ENCODE measurements at places on chromosomes 6 and 20.

GRCh38 chr20:2314759-2315439 is 19.1 kb downstream of the TGM3 start:
- H3K36me3 ChIP-seq, result no peaks in the 10 kb centered on the region
- H3K27ac ChIP-seq, result no peak overlapping the region
- no peaks in the 10 kb centered on the region for H3K4me1 ChIP-seq
- no peak for DNase-seq
- no peak overlapping the region for H3K4me3 ChIP-seq
- H3K27me3 ChIP-seq, result peaks cover 10% of the 10 kb centered on the region

GRCh38 chr6:26275663-26276062 is 89.3 kb upstream of the BTN3A2 start:
- peaks cover 7% of the 10 kb centered on the region for H3K4me1 ChIP-seq
- H3K27me3 ChIP-seq, result no peaks in the 10 kb centered on the region
- H3K36me3 ChIP-seq, result no peaks in the 10 kb centered on the region

GRCh38 chr6:14826456-14826855 is 419.4 kb upstream of the JARID2 start:
- no peak overlapping the region for H3K27ac ChIP-seq
- no peak overlapping the region for H3K4me3 ChIP-seq
- DNase-seq, result no peak
- no peaks in the 10 kb centered on the region for H3K27me3 ChIP-seq
- H3K4me1 ChIP-seq, result no peaks in the 10 kb centered on the region

- no peaks in the 10 kb centered on the region for H3K4me1 ChIP-seq
- no peak overlapping the region for H3K4me3 ChIP-seq
- no peak overlapping the region for H3K27ac ChIP-seq
Measured at GRCh38 chr6:107009499-107009898, 18.5 kb upstream of the MTRES1 start.

DNA sequence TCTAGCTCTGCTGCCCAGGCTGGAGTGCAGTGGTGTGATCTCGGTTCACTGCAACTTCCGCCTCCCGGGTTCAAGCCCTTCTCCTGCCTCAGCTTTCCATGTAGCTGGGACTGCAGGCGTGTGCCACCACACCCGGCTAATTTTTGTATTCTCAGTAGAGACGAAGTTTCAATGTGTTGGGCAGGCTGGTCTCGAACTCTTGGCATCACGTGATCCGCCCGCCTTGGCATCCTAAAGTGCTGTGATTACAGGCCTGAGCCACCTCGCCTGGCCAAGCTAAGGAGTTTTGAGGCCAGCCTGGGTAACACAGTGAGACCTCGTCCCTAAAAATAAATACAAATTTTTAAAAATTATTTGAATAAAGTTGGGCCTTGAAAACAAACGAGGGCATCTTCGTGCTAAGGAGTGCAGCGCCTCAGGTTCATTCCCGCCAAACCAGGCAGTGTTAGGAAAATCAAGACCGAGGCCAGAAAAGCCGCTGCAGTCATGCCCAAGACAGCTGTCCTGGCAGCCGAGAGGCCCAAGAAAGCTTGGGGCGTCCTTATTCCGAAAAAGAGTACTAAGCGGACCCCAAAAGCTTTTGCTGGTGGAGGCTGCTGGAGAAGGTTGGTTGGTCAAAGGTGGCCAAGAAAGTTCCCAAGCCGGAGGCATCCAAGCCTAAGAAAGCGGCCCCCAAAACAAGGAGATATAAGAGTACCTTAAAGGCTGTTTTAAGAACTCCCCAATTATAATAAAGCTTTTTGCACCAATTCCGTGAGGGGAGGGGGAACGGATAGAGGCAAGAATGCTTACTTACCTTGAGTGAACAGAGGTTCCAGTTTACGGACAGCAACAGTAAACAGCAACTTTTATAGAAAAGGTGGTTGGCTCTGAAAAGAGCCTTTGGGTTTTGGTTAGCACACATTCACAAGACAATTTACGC is 109.0 kb downstream of the HFE start:
- H3K4me1 ChIP-seq, result peaks cover 19% of the 10 kb centered on the region
- H3K27me3 ChIP-seq, result no peaks in the 10 kb centered on the region
- no peaks in the 10 kb centered on the region for H3K36me3 ChIP-seq

- H3K4me1 ChIP-seq, result no peaks in the 10 kb centered on the region
- DNase-seq, result no peak
- H3K27me3 ChIP-seq, result no peaks in the 10 kb centered on the region
- no peak overlapping the region for H3K4me3 ChIP-seq
- no peak overlapping the region for H3K27ac ChIP-seq
Measured at GRCh38 chr20:26167499-26167898, 470.8 kb upstream of the ZNF337 start.

DNA sequence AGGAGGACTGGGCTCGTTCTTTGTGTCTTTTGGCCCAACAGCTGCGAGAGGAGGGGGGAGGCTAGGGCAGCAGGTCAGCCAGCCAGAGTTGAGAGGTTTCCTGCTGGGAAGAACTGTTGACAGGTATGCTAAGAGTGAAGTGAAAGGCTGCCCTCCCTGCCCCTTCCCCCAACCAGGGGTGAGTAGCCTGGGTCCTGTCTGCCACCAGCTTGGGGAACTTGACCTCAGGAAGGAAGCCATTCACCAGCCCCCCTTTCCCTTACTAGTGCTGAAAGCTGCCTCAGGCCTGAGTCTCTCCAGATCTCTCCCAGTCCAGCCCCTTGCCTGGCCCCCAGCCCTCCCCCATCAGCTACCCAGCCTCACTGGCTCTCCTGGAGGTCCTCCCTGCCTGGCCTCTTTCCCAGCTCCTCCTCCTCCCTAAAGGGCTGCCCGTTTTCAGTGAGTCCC is 20.7 kb upstream of the ZNF76 start:
- peaks cover 2% of the 10 kb centered on the region for H3K4me1 ChIP-seq
- no peaks in the 10 kb centered on the region for H3K36me3 ChIP-seq

- H3K4me3 ChIP-seq, result no peak overlapping the region
- H3K36me3 ChIP-seq, result no peaks in the 10 kb centered on the region
- H3K27ac ChIP-seq, result no peak overlapping the region
- no peaks in the 10 kb centered on the region for H3K4me1 ChIP-seq
Measured at GRCh38 chr6:49919261-49919660, 44.7 kb downstream of the DEFB114 start.

DNA sequence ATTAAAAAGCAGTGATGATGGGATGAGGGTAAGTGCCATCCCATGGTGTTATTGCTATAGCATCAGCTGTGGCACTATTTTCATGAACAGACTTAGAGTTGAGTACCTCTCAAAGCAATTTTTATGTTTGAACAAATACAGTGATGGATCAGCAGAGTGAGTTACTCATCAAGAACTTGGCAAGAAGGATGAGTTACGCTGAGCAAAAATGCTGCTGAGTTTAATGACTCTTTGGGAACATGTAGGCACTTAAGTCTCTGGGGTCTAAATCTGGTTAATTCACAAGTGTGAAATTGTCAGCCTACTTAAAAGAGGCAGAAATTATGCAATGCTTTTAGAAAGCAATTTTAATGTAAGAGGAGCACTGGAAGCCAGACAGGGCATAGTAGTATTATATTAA is 78.5 kb upstream of the AHI1 start:
- no peak overlapping the region for H3K4me3 ChIP-seq
- H3K27ac ChIP-seq, result no peak overlapping the region
- no peaks in the 10 kb centered on the region for H3K36me3 ChIP-seq
- H3K27me3 ChIP-seq, result no peaks in the 10 kb centered on the region
